ENCODE measurements at places on chromosomes 3 and 15. TPM values are rescaled to one million over a fixed set of nuclear protein-coding genes. Genes with fewer than 3 reads are reported as not detected.

The DAPK2 gene
- total RNA-seq, result 51.5 TPM

The NIPA2 gene
- total RNA-seq, result 22.5 TPM

The PAK6 gene
- 9.9 TPM for total RNA-seq

The P2RY13 gene
- total RNA-seq, result 0.57 TPM

The DUOXA2 gene
- not detected for total RNA-seq

The PPP1R2 gene
- 37.6 TPM for total RNA-seq

The CCDC9B gene
- total RNA-seq, result 149 TPM

The CCR1 gene
- 1.2 TPM for total RNA-seq

The GPR149 gene
- total RNA-seq, result not detected

The TMC3 gene
- total RNA-seq, result not detected

The SPINT1 gene
- 0.64 TPM for total RNA-seq

The FBXO40 gene
- total RNA-seq, result 216 TPM

The BCHE gene
- 1.2 TPM for total RNA-seq

GRCh38 chr3:98557324-98558010 lies 25.7 kb downstream of the GPR15 start:
- no peak for DNase-seq

DNA sequence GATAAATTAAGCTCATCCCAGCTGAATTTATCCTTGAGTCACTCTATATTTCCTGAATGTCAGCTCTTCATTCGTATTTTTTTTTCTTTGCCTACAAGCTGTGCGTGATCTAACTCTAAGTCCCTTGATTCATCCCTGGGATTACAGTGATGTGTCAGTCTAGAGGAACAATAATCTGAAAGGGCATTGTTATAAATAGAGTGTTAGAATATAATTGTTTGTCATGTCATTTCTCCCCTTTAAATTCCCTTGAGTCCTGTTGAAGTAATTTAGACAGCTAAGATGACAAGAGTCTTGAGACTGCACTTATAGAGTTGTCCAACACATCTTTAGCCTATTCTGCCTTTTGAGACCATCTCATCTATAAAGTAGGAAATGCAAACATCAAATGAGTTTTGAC lies 621.8 kb downstream of the ZIC1 start:
- no peak for DNase-seq

DNA sequence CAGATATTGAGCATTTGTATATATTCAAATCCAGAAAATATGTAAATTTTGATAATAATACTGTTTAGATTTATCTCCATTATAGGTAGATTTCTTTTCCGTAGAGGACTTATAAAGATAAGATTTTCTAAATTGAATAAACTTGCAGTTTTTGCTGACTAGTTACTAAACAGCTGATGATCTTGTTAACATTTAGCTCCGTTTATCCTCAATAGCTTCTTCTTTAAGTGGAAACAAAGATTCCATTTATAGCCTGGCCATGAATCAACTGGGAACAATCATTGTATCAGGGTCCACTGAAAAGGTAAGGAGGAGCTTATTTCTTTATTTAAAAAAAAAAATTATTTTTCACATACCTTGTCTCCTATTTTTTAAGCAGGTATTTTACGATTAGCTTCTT lies 16.7 kb downstream of the WDR48 start:
- no peak for DNase-seq

- no peak for DNase-seq
These were observed 10.6 kb downstream of the FAM131A start for GRCh38 chr3:184348057-184348382.

DNA sequence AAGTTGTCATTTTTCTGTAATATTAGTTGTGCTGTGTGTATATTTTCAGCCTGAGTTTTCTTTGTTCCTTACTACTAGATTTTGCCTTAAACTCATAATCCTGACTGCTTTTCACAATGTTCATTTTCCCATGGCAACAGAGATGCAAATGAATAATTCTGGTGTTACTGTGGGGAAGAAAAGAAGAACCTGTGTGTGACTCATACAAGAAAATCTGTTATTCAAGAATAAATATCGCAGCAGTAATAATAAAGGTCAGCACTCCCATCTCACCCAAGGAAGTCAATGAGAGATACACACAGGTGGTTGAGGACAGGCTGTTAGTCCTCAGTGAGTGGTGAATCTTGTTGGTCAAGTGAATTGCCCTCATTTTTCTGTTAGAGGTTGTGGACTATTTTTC lies 656.6 kb upstream of the NAALADL2 start:
- no peak for DNase-seq

- no peak for DNase-seq
These were observed 113.5 kb upstream of the LRRN1 start for GRCh38 chr3:3685721-3686120.

GRCh38 chr15:101477851-101478362 lies 11.6 kb downstream of the PCSK6 start:
- no peak for DNase-seq

DNA sequence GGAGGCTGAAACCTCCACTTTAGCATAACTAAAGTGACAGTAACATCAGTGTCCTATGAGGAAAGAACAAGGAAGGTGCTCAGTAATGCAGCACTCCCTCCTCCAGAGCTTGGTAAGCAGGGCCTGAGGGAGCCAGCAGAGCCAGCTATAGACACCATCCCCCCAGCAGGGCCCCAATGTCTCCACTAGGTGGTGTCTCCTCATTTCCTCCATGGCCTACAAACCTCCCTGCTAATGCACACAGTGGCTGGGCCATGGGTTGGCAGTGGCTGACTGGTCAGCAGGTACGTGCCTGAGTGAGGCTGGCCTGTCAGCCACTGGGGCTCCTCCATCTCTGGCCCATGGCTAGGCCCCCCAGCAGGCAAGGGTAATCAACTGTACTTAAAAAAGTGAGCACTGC lies 13.6 kb downstream of the MRPS25 start:
- DNase-seq, result no peak

GRCh38 chr15:40754574-40754882 lies 526 bp downstream of the RMDN3 start:
- no peak for DNase-seq

GRCh38 chr15:42284551-42284950 lies 11.3 kb upstream of the TMEM87A start:
- no peak for DNase-seq

- DNase-seq, result no peak
These were observed 33.2 kb downstream of the SCAPER start for GRCh38 chr15:76871930-76872329.

DNA sequence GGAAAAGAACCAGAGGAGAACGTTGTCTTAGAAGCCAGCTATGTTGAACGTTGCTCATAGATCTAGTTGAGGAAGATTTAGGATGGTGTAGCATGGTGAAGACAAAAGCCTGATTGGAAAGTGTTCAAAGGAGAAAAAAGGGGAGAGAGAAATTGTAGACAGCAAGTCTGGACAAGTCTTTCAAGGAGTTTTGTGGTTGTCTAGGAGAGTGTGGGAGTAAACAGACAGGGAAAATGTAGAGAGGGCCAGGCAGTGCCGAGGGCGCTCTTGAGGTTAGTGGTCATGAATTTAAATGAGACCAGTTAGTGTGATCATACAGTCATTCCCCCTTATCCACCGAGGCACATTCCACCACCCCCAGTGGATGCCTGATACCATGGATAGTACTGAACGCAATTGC lies 167.5 kb upstream of the IL12A start:
- no peak for DNase-seq

DNA sequence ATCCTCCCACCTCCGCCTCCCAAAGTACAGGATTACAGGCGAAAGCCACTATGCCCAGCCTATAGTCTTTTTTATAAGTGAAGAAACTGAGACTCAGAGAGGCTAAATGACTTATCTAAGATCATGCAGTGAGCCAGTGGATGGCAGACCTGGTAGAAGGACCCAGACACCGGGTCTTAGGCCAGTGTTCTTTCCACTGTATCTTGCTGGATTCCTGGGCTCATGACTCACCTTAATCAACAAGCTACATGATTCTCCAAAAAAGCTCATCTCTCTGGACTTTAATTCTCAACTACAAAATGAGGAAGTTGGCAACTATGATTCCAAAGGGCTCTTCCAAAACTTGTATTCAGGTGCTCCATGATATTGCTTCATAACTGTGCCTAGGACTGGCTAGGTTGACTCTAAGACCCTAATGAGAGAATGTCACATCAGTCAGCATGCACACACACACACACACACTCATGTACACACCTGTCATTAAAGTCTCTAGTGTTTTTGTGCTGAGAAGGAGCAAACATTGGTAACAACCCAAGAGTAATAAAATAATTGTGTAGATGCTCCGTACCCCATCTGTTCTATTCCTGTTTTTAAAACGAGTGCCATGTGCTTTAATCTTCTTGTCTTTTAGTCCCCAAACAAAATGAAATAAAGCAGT lies 89.7 kb upstream of the SLC4A7 start:
- no peak for DNase-seq

Measured in heart right ventricle (tissue), 16 donors.